Motor neuron (in vitro differentiated cells): ENCODE measurements at places on chromosomes 5 and 9. TPM values are rescaled to one million over a fixed set of nuclear protein-coding genes. Genes with fewer than 3 reads are reported as not detected.
A peak's percentile ranks its signal among the peaks of the same experiment; 100 is the strongest.

The CARTPT gene
- total RNA-seq, result not detected in 2 replicates

The RNF183 gene
- 1.7 TPM in 1 of 2 replicates, not detected in the other for total RNA-seq

The CCDC152 gene
- total RNA-seq, result 0.75 and 0.81 TPM in 2 replicates

The NUTM2G gene
- total RNA-seq, result 0.63 and 0.77 TPM in 2 replicates

The FOXD4L4 gene
- 0.78 and 2.0 TPM in 2 replicates for total RNA-seq

The PCDHGC5 gene
- 1.2 and 2.0 TPM in 2 replicates for total RNA-seq

The TYRP1 gene
- 0.21 and 0.30 TPM in 2 replicates for total RNA-seq

The SLC1A1 gene
- total RNA-seq, result 0.10 TPM in 1 of 2 replicates, not detected in the other

The REEP2 gene
- 59.9 and 63.8 TPM in 2 replicates for total RNA-seq

The GABRA6 gene
- total RNA-seq, result 0.52 TPM in 1 of 2 replicates, not detected in the other

The PAPPA gene
- total RNA-seq, result 1.5 and 5.1 TPM in 2 replicates

The LCP2 gene
- total RNA-seq, result 0.55 and 1.2 TPM in 2 replicates

The S1PR3 gene
- total RNA-seq, result 1.1 TPM in 2 replicates

The HAVCR2 gene
- 0.59 TPM in 1 of 2 replicates, not detected in the other for total RNA-seq

The CCL27 gene
- not detected in 2 replicates for total RNA-seq

- ATAC-seq, result peak; percentile 99
Observed at GRCh38 chr9:91117959-91118703, 243.6 kb downstream of the AUH start.

- ATAC-seq, result no peak
Observed at GRCh38 chr5:89213573-89213972, 330.6 kb upstream of the MEF2C start.

DNA sequence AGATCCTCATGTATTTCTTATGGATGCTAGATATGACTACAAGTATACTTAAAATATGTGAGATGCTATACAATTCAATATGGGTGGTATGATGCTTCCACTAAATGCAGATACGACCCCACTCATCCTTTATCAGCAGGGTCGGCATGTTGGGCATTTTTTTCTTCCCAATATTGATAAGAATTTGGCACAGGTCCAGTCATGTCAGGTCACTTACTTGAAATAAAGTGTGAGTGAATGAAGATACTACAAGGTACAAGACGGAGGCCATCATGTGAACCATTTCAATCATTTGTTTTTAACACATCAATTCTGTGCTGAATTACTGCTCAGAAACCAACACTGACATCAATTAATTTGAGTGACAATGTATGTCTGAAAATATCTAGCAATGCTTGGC is 146.9 kb upstream of the GNA14 start:
- ATAC-seq, result no peak

DNA sequence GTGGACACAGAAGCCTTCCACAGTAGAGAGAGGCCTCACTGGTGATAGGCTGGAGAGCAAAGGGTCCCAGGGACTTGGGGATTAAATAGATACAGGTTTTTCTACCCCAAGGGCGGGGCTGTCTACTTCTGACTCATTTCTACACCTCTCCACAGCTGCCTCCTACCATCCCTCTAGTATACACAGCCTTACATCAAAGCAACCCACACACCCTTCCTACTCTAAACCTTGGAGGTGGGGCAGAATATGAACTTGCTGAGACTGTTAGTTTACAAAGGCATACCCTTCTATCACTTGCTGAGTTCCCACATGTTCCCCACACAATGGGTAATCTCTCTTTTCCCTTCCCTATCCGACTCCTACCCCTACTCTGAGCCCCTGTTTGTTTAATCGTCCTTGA is 19.9 kb upstream of the PCA3 start:
- ATAC-seq, result no peak

GRCh38 chr5:84373506-84373905 is 11.2 kb downstream of the EDIL3 start:
- no peak for ATAC-seq

DNA sequence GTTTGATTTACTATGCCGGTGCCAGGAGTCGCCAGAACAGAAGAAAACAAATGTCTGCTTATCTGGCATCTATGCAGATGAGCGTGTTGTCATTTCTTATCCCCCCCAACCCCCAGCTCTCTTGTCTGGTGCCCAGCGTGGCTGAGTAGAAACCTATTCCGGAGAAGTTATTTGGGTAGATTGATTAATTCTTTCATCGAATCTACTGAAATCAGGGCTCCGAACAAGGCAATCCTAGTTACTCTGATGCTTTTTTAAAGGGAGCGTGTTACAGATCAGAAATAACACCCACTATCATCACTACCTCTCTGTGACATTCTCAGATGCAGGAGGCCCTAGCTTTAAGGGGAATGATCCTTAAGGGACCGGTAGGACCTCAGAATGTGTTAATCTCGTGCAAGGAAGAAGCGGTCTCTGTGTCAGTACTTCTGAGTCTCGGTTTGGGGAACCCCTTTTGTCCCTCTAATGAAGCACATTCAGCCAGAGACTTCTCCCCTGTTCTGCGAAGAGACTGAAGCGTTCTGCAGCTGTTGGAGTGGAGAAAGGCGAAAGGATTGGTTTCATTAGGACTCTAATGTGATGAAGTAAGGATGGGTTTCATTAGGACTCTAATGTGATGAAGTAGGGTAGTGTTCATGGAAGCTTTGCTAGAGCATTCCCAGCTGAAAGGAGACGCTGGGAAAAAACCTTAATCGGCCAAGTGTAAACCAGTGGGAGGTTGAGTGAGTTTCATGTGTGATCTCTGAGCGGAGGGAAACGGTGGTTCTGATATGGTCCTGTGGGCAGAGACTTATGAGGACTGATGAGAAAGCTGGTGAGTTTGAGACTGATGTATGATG is 1.5 kb downstream of the PIP5K1B start:
- ATAC-seq, result no peak

DNA sequence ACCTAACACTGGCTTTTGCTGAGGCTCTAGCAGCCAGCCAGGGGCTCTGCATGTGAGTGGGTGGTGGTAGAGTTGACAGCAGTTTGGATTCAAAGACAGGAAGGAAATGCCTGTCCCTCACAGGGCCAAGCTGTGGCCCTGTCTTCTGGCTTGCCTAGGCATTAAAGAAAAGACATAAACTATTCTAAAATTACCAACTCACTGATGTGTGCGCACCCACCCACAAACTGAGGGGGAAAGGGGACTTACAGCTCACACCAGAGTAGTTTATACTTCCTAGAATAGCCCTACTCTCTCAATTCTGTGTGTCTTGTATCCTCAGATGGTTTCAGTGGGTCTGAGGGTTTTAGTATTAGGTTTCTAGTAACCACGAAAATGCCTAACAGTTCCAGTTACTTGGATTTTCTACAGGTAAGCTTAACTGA is 18.3 kb upstream of the IL13 start:
- no peak for ATAC-seq

- no peak for ATAC-seq
Observed at GRCh38 chr5:103801681-103802080, 239.1 kb upstream of the NUDT12 start.

DNA sequence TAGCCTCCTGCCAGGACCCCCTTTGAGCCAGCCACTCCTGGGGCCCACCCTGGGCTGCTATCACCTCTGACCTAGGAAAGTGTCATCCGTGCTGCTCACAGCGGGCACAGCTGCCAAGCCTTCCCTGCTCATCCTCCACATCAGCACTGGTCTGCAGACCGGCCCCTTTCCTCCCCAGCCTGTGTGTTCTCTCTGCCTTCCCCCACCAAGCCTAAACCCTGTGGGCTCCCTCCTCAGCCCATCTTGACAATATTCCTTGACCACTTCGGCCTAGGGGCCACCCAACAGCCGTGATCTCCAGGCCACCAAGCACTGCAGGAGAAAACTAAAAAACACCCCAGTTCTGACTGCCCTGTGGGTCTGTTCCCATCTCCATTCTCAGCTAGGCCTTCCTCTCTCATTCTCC is 135.1 kb downstream of the DAB2IP start:
- ATAC-seq, result no peak

DNA sequence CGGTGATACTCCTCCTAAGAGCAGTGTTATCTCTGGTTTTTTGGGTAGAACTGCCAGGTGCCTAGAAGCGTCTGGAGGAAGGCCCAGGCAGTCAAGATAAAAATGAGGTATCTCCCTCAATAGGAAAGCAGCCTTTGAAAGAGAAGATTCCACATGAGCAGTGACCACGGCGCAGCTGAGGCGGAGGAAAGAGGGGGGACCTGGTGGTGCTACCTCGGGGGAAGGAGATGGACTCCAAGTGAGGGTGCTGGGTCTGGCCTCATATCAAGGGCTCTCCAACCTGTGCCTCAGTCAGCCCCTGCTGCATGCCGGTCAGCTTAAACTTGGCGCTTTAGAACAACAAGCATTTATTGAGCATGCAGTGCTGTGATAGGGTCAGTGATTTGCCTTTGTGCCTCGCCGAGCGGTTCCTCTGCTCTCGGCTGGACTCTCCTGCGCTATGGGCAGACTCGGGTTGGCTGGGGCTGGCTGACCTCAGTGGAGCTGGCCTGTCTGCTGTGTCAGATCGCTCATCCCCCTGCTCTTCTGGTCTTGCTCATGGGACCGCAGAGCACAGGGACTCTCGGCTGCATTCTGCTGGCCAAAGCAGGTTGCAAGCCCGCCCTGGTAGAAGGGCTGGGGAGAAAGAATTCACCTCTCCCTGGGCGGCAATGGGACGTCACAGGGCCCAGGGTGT is 121.1 kb upstream of the IRX4 start:
- no peak for ATAC-seq

DNA sequence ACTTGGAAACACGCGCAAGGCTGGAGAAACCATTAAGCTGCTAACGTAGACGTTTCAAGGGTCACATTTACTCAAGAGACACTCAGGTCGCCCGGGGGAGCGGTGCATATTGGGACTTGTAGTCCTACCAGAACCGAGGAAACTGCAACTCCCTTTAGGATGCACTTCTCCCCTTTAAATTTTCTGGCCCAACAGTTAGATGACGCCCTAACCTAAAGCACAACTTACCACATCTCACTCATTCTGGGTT is 384 bp upstream of the DMXL1 start:
- ATAC-seq, result no peak

DNA sequence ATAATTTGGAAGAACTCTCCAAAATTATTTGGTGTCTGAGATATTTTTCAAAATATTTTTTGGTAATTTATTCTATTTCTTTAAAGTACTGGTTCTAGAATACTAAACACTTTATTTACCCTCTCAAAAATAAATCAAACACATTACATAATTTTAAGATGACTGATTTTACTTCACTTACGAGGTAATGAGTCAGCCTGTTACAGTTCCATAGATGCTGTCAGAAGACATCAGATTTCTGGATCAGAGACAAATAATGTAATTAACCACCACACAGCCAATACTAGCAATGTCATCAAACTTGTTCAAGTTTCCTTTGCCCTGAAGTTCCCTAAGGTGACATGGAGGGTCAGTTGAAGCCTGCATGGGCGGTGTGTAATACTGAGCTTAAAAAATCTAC is 106.1 kb upstream of the CDH9 start:
- ATAC-seq, result no peak

GRCh38 chr5:137914758-137915157 is 25.5 kb downstream of the PKD2L2 start:
- no peak for ATAC-seq

GRCh38 chr5:160162910-160163309 is 43.7 kb upstream of the PWWP2A start:
- ATAC-seq, result no peak

GRCh38 chr9:37963936-37964739 is 60.2 kb upstream of the SLC25A51 start:
- ATAC-seq, result peak; percentile 88

DNA sequence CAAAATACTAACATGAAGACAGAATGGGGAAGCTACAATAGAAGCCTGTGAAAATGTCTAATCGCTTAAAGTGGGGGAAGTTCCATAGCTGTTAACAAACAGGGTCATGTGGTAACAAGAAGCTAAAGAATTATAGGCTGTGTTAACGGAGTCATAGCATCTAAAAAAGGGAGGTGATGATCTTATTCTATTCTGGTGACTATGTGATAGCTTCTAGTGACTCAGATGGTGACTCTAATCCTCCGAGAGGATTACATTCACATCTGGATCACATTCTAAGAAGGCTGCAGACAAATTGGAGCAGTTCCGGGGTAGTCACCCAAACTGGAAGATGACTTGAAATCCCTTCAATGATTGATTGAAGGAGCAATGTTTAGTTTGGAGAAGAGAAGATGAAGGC is 142.1 kb downstream of the LIFR start:
- ATAC-seq, result no peak

DNA sequence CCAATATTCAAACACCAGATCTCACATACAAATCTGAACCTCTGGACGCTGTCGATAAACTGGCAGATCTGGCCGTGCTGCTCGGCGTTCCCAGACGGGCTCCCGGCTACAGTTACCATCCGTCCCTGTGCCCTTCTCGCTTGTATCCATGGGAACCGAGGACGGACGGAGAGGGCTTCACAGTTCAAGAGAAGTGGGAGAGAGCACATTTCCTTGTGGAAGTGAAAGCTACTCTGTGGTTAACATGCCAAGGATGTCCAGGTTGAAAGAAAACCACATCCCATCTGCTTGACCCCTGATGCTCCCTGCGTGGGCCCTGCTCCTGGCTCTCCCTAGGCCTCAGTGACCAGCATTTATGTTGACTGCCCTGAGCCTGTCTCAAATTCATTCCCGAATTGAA is 6.3 kb upstream of the DBN1 start:
- ATAC-seq, result no peak

GRCh38 chr9:129783516-129784361 is 19.2 kb upstream of the TOR1B start:
- ATAC-seq, result peak; percentile 92

GRCh38 chr9:125505988-125506438 is 201.0 kb downstream of the MAPKAP1 start:
- no peak for ATAC-seq

GRCh38 chr5:43137326-43137725 is 16.6 kb downstream of the ZNF131 start:
- ATAC-seq, result no peak

- peak; percentile 73 for ATAC-seq
Observed at GRCh38 chr5:4065472-4066320, 470.1 kb downstream of the IRX1 start.

DNA sequence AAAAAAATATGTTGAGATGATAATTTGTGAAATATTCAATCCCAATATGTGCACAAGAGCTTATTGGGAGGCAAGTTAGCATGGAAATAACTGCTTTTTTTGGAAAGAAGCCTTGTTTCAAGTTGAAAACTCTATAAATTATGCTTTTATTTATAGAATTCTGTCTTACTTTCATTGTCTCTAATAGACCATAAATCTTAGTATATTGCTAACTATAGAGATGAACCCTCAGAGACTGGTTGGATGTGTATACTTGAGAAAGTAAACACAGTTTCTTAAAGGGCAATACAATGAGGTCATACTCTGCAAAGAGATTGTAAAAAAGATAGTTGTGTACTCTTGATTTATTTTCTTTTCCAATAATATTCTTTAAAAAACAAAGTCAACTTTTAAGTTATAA is 530.3 kb downstream of the SPATA31D1 start:
- no peak for ATAC-seq

GRCh38 chr5:150398722-150399523 is 13.8 kb downstream of the CD74 start:
- no peak for ATAC-seq
